ENCODE measurements at places on chromosomes 1 and 21.

DNA sequence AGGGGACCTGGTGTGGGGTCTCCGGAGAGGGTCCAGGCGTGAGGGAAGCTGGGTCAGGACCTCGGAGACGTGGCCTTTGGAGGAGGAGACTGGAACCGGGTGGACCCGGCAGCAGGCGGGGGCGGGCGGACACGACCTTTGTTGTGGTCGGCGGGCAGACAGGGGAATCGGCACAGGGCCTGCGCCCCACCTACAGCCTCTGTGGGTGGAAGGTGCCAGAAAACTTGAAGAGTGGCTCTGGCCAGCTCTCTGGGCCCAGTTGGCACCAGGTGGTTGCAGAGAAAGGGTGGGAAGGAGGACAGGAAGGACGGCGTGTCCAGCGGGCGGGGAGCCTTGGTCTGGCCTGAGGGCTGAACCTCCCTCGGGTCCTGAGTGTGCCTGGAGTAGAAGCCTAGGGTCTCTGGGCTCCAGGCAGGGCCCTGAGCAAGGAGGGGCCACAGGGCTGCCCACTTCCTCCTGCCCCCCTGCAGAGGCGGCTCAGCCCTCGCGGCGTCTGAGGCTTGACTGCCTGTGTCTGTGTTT, 7.7 kb upstream of the TTLL10 start:
- DNase-seq = no peak

DNA sequence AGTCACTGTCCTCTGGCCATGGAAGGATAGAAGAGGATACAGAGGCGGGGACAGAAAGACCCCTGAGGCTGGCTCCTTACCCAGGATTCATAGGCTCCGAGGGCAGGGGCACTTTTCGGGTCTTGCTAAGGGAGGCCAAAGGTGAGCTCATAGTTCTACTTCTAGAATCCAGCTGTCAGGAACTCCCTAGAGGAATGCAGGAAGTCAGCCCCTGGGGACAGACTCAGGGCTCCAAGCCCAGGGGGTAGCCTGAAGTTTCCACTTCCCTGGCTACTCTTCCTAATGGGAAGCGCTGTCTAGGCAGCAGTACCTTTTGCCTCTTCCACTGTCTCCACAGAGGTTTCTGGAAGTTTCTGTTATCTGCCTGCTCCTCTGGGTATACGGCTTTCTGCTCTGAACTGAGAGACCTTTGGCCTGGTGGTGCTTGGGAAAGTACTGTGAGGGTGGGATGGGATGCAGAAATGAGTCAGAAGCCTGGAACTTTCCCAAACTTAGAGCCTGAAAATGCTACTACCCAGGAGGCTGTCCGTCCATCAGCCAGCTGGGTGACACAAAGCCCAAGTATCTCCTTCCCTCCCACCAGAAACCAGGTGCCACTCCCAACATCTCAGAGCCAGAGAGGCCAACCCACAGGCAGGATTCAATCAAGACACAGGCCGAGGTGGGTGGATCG, 3.6 kb downstream of the UBXN11 start:
- DNase-seq = no peak

- DNase-seq = no peak
Observed at GRCh38 chr1:212638492-212639151, 30.1 kb downstream of the ATF3 start.

DNA sequence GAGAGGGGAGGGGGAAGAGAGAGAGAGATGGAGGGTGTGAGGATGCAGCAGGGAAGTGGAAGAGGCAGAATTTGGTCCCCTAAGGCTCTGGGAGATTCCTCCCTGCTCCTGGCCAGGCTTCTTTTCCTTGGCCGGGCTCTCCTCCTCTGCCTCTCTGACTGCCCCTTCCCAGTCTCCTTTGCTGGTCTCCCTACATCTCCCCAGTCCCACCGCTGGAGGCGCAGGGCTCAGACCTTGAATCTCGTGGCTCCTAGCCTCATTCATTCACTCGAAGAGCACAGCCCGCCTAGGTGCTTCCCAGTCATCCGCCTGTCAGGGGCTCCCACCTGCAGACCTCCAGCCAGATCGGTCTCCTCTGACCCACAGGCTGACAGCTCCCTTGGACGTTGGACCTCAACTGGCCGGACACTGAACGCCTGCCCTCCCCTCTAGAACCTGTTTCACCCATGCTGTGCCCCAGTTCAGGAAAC, 76.5 kb downstream of the VWA5B1 start:
- no peak for DNase-seq

DNA sequence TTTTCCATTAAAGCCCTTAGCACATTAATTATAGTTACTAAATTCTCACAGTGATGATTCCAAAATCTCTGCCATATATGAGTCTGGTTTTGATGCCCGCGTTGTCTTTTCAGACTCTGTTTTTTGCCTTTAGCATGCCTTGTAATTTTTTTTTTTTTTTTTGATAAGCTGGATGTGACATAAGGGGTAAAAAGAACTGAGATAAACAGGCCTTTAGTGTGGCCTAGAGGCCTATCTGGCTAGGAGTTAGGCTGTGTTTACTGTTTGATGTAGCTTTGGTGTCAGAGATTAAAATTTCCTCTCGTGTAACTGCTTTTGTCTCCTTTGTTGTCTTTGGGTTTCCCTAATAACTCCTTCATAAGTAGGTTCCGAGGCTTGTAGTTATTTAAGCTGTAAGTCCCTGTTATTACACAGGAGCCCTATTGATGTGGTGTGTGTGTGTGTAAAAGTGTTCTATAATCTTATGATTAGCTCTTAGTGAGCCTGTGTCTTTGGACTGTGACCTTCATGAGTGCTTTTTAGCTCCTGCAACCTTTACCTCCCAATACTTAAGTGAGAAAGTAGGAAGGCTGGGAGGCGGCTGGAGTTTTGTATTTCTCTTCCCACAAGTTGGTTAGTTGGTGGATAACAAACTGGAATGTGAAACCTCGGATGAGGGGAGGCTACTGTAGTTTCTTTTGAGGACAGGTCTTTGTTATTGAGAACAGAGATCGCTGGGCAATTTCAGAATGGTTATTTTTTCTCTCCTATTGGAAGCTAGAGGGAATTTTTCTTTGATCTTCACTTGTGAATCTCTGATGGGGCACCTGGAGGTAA, 19.3 kb downstream of the HS2ST1 start:
- no peak for DNase-seq

- DNase-seq = no peak
Observed at GRCh38 chr1:55192093-55192492, 23.1 kb downstream of the USP24 start.

- no peak for DNase-seq
Observed at GRCh38 chr1:240128366-240128765, 36.7 kb downstream of the FMN2 start.

DNA sequence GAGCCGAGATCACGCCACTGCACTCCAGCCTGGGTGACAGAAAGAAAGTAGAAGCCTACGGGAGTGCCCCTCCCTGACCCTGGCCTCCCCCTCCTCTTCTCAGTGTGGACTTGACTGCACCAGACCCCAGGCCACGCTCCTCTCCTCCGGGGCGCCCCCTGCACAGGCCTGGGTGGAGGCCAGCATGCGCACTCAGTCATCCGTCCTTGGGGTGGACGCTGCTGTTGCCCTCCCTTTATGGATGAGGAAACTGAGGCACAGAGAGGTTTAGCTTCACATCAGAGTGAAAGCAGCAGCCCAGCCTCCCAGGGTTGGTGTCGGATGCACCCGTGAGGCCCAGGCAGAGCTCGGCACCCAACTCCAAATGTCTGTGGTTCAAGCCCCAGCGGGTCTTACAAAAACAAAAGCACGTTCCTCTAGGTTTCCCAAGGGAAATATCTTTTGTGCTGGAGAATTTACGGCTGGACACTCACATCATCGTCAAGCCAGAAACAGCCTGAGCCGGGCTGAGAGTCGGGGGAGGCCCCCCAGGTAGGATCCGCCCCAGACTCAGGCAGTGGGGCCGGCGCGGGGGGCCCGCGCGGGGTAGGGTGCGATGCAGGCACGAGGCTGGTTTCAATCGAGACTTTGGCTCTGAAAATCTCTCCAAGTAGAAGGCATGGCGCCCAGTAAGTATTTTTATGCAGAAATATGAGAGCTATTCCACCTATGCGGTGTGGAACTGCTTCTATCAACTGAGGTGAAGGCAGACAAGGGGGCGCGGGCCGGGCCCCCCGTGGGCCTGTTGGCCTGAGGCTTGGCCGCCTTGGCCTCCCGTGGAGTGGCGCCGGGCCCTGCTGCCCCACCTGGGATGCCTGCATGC, 36.6 kb downstream of the MORN1 start:
- DNase-seq = no peak

GRCh38 chr1:24939675-24940193, 9.7 kb upstream of the RUNX3 start:
- DNase-seq = no peak

DNA sequence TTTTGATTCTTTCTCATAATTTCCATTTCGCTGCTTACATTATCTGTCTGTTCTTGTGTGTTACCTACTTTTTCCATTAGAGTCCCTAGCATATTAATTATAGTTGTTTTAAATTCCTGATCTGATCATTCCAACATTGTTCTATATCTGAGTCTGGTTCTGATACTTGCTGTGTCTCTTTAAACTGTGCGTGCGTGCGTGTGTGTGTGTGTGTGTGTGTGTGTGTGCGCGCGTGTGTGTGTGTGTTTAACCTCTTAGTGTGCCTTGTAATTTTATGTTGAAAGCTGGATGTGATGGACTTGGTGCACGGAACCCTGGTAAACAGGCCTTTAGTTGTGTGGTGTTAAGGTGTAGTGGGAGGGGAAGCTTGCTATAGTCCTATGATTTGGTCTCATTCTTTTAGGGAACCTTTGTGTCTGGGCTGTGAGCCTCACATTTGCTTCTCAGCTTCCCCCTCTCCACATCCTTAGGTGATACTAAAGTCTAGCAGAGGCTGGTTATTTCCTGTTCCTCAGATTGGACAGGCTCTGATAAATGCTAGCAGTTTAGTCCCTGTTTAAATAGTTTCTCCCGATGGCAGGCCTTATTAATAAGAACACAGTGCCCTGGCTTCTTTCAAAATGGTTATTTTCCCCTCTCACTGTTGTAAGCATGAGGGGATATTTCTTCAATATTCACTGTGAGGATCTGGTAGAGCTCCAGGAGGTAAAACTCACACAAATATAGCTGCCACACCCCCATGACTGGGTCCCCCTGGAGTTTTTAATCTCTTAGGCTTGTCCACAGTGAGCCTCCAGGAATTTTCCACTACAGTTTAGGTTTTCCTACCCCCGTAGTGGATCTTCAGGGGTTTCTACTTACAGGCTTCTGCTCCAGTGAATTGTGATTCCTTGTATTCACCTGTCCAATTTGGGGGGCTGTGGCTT, 118.3 kb downstream of the GALNT2 start:
- no peak for DNase-seq

- DNase-seq = no peak
Observed at GRCh38 chr1:45327644-45328515, 1.2 kb downstream of the HPDL start.

DNA sequence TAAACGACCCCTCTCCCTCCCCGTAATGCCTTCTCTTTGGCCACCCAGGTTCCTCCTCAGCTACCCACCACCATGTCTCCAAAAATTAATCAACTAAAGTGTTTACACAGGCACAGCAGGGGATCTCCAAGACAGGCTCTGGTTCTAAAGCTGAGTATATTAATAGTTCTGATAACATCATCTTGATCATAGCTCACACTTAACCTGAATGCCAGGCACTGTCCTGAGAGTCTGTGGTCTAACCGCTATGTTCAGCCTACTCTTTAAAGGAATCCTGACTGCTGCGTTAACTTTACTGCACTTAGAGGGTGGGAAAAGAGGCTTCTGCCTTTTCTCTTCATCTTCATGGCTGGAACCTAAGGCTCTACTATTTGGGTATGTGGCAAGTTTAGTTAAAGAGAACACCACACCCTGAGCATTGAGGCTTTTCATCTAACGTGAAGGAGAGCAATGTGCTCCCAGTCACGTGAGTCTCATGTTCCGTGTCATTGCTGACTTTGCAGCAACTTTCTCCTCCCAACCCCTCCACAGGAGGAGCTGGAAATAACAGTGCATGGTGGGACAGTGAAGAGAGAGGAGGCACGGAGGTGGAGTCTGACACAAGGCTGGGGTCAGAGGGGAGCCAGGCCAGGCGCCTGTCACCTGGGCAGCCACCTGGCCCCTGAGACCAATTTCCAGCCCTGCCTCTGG, 86.4 kb downstream of the FAM78B start:
- no peak for DNase-seq

GRCh38 chr1:161885759-161886158, 119.6 kb downstream of the ATF6 start:
- DNase-seq = no peak

DNA sequence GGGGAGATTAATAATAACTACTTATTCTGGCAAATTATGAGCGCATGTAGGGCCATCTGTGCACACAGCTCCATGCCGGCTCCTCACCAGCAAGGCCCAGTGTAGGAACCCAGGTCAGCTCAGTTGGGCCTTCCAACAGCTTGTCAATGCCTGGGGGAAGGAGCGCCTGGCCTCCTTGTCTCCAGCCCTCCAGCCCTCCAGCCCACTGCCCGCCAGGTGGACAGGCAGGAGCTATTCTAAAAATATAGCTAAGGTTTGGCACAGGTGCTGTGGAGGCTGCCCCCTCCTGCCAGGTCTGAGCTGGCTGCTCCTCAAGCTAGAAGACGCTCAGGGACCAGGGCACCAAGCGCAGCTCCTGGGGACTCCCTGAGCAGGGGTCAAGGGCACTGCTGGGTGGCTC, 85.7 kb downstream of the GRIK3 start:
- DNase-seq = no peak

- no peak for DNase-seq
Observed at GRCh38 chr1:22676916-22677583, 24.0 kb downstream of the C1QB start.

DNA sequence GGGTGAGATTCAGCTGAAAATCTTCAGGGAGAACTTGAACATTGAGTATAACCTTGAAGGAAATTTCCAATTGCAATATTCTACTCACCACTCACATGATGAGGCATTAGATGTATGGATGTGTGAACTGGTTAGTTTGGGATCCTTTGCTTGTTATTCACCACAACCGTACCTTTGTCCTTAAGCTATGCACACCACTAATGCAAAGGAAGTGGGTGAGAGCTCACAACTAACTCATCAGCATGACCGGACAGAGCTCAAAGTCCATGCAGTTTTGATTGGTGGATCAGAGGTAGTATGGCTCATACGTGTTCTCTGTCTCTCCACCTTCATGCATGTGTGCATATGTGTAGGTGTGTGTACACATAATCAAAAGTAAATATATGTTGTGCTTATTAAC, 43.5 kb upstream of the MROH9 start:
- no peak for DNase-seq

- DNase-seq = no peak
Observed at GRCh38 chr1:79043506-79043905, 37.0 kb upstream of the ADGRL4 start.

GRCh38 chr1:48182439-48182838, 40.1 kb upstream of the SLC5A9 start:
- no peak for DNase-seq

- DNase-seq = no peak
Observed at GRCh38 chr1:172086137-172086536, 244.8 kb downstream of the DNM3 start.

DNA sequence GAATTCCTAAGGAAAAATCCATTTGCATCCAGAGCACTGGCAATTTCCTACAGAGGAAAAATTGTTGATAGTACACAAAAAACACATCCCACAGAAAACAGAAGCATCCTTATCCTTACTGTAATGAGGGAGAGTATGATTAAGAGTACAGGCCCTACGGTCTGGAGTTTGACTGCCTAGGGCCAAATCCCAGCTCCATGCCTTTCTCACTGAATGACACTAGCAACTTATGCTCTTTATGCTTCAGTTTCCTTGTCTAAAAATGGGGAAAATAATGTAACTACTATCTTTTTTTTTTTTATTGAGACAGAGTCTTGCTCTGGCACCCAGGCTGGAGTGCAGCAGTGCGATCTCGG, 27.8 kb upstream of the CEP350 start:
- no peak for DNase-seq

Data from CD8-positive, alpha-beta T cell (primary cell).